Substantia nigra (tissue), 51 donors: ENCODE measurements at places on chromosomes 4 and X.

DNA sequence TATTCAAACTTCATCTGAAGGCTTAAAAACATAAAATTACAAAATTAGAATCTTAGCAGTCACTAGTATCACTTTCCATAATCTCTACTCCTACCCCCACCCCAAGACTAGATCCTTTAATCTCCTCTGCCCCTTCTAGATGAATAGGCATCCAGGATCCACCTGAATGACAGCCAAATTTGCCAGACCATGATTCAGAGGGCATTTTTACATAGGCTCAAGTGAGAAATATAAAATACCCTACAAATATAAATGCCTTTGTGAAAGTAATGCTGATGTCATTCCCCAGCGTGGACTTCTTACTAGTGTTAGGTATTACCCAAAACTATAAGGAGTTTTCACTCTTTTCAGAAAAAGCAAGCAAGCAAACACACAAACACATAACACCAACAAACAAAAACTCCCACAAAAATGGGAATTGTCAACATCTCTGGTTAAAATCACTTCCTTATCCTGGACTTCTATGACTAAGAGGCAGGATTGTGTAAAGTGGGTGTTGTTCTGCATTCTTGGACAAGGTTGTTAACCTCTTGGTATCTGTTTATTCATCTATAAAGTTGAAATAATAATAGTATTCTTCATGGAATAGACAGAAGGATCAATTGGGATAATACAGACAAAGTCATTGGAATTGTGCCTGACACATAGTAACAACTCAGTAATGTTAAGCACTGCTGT, 51.3 kb upstream of the TMPRSS11F start:
- DNase-seq: no peak

GRCh38 chrX:112058766-112059165, 23.8 kb downstream of the TRPC5 start:
- no peak for DNase-seq

GRCh38 chr4:16573739-16574138, 324.7 kb downstream of the LDB2 start:
- no peak for DNase-seq

DNA sequence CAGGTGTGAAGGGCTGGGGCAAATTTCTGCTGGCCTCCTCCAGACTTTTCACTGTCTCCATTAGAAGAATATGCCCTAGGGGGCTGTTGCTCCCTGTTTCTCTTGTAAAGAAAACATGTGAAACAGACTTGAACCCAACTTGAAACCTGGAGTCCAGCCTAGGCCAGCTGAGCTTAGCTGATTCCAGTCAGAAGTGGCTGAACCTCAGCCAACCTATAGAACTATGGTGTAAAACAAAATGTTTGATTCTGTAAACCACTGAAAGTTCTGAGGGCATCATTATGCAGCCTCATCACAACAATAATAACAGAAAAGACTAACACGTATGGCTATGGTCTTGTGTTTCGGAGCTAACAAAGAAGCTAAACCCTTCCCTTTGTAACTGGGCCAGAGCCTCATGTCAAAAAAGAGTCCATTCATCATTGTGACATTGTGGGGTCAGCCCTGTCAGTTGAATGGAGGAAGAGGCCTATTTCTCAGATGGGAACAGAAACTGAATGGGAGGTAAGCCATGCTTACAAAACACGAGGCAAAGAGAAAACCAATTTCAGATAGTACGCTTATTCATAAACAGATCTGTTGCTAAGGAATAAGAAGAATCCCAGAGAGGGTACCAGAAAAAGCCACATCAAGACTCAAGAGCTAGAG, 34.1 kb downstream of the SETD7 start:
- DNase-seq: no peak

GRCh38 chrX:54640103-54640690, 110.2 kb downstream of the GNL3L start:
- no peak for DNase-seq

DNA sequence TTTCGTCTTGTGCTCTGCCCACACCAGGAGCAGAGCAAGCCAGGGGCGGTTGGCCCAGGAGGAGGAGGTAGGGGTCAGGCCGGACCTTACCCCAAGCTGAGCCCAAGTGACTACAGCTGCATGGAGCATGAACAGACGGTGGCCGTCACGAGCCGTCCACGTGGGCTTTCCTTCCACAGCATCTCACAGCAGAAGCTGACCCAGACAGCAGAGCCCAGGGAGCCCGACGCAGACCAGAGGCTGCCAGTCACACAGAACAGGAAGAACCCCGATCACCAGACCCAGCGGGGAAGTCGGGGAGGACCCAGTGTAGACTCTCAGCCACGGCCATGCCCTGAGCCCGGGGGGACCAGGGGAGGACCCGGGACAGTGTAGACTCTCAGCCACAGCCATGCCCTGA, 58.0 kb downstream of the FAM53A start:
- DNase-seq: no peak

DNA sequence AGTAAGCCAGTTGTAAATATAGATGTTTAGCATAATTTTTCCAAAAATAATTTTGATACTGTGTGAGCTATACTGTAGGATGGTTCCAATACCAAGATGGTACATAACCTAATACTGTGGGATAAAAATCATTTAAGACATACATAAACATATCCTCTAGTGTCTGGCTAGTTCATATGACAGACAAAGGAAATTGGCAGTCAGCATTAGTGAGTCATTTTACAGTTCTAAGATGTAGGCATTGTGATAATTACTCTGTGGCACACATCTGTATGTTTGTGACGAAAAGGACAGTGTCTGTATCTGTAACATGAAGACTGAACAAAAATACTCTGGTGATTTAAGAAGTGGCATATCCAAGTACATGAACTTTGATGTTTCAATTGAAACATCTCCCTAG, 49.6 kb downstream of the UGT2A2 start:
- no peak for DNase-seq

DNA sequence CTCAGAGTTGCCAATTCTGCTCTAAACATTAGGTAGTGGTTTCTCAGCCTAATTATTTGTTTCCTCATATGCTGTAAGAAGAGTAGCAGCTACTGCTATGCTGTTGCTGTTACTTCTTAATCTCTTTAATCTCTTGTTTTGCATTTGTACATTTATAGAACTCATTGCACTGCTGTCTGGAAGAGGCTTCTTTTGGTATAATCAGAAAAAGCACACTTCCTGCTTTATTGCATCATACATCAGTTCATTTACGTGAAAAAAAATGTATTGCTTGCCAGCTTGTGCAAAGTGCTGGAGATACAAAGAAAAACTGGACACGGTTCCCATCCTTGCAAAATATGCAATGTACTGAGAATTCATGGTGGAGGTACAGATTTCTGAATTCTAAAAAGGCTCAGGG, 332.0 kb downstream of the GRXCR1 start:
- DNase-seq: no peak

GRCh38 chr4:81352446-81352835, 119.3 kb downstream of the RASGEF1B start:
- DNase-seq: no peak

GRCh38 chr4:101791182-101791558, 640 bp downstream of the BANK1 start:
- no peak for DNase-seq

DNA sequence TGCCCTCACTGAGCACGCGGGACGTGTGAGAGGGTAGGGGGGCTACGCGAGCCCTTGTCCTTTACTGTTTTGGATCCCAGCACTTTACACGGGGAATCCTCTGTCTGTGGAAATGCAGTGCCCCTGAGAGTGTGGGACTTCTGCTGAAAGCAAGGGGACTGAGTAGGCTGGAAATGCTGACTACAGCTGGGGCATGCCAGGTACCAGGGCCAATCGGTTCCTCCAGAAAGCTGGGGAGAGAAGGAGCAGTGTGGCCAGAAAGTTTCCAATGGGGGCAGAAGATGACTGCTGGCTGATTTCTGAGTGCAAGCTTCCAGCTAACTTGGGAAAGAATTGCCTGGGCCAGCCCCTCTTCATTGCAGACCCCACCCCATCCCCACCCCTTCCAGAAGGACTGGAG, 1.5 kb downstream of the NHSL2 start:
- no peak for DNase-seq

- DNase-seq: no peak
These were observed 5.0 kb downstream of the TFDP3 start for GRCh38 chrX:133213117-133213516.

GRCh38 chr4:3413217-3413671, 28.5 kb upstream of the HGFAC start:
- no peak for DNase-seq

- DNase-seq: no peak
These were observed 53.1 kb downstream of the OCRL start for GRCh38 chrX:129593137-129593536.

GRCh38 chrX:11929476-11929875, 171.4 kb downstream of the MSL3 start:
- no peak for DNase-seq

- no peak for DNase-seq
These were observed 88.6 kb upstream of the IL1RAPL1 start for GRCh38 chrX:28498658-28499057.

DNA sequence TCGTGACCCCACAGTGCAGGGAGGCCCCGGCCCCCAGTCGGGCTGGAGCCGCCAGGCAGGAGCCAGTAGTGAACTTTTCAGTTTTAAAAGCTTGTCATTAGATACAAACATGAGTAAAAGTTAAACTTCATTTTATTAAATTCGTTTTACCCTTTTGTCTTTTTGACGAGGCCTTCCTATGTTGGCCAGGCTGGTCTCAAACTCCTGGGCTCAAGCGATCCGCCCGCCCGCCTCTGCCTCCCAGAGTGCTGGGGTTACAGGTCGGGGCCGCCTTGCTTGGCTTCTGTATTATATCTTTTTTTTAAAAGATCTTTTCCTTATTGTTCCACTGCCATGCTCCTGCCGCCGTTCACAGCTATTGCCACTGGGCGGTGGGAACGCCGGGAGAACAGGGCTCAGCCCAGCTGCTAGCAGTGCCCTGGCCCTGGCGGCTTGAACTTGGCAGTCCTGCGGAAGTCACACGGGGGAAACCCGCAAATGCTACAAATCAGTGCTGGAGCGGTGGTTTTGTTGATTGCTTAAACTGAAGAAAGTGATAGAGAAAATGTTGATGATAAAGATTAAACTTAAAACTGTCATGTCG, 968 bp upstream of the NELFA start:
- DNase-seq: no peak

DNA sequence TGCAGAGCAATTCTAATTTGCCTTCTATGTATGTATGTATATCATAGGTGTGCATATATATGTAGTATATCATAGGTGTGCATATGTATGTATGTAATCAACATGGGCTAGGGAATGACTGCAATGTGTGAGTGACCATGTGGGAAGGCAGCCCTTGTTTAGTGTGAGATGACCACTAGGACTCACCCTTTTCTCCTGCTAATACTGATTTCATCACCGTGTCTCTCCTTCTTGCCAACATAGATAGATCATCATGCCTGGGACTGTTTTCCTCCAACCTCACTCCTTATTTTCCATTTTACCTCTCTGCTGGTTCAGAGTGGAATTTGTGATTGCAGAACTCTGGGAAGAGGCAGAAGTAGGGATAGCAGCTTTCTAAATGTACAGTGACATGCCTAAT, 63.6 kb upstream of the SFRP2 start:
- DNase-seq: no peak

GRCh38 chr4:119038116-119038841, 97.4 kb upstream of the MYOZ2 start:
- DNase-seq: no peak

DNA sequence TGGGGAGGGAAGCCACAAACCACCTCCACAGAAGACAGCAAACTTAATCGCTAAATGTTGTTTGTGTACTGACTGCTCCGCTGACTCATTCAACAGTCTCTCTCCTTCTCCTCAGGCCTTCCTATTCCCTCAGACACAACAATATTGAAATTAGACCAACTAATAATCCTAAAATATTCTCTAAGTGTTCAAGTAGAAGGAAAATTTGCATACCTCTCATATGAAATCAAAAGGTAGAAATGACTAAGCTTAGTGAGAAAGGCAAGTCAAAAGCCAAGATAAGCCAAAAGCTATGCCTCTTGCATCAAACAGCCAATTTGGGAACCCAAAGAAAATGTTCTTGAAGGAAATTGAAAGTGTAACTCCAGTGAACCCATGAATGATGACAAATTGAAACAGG, 75.7 kb upstream of the ARHGAP24 start:
- no peak for DNase-seq

- no peak for DNase-seq
These were observed 113.0 kb downstream of the DHRSX start for GRCh38 chrX:2387614-2388239.

- DNase-seq: peak; percentile 38
These were observed at the start of gene MAGEH1 for GRCh38 chrX:55451990-55452832. TSS of gene MAGEH1 (plus strand) at chrX:55452127. CDS start at chrX:55452375, 248 bp downstream.

DNA sequence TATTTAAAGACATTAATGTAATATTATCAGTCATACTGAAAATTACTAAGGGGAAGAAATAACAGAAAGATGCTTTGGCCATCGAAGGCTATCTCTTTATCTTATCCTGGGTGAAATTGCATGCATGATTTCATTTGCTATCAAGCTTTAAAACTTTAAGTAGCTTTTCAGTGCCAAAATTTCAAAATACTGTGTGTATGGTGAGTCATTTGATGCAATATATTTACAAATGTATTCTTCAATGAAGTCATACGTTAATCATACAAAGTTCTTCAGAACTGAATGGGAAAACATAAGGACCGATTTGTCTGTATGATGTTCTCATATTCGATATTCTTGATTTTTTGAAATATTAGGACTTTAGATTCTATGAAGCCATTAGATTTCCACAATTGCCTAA, 1295.8 kb upstream of the AGA start:
- DNase-seq: no peak

DNA sequence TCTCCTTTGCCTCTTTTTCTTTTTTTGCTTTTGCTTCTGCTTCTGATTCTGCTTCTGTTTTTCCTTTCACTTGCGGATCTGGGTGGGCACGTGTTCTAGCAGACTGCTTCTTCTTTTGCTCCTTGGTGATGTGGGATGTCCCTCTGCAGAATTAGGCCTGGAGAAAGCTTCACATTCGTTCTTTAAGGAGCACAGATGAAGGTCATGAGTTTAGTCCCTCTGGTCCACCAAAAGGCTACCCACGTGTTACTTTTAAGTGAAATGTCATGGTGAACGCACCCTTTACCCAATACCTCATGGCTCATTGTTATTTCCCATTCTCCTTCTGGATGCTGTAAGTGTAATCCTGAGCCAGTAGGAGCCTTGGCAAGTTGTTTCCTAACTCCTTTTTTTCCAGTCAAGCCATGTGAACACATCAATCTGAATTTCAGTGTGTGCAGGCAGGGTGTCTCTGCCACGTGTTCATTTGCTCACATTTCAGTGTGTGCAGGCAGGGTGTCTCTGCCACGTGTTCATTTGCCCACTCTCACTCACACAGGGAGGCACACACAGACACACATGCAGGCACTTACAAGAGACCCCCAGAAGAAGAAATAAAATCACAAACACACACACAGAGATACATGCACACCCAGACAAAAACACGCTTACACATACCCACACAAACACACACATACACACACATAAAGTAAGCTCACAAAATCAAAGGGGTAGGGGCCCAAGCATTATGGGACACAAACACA, 36.9 kb downstream of the NBDY start:
- DNase-seq: no peak
